ENCODE measurements at places on chromosomes 3 and 15.

- DNase-seq, result no peak
Measured at GRCh38 chr15:49196856-49197255, 26.8 kb downstream of the GALK2 start.

DNA sequence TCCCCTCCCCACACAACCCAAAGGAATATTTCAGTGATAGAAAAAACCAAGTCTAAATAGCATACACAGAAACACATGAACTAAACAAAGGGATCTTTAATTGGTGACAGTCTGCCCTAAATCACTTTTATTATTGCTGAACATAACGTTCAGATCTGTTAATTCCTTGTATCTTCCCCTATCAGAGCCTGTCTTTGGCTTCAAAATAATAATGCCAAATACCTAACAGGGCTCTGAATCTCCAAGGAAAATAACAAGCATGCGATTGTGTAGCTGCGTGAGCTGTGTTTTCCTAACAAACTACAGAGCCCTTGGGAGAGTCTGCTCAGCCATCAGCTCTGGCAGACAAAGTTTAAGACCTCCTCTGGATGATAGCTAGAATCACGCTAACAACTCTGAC lies 1010.1 kb downstream of the ROBO1 start:
- no peak for DNase-seq

GRCh38 chr3:45199837-45200648 lies 26.0 kb downstream of the TMEM158 start:
- no peak for DNase-seq

- DNase-seq, result no peak
Measured at GRCh38 chr3:64049136-64049535, 25.8 kb upstream of the PSMD6 start.

DNA sequence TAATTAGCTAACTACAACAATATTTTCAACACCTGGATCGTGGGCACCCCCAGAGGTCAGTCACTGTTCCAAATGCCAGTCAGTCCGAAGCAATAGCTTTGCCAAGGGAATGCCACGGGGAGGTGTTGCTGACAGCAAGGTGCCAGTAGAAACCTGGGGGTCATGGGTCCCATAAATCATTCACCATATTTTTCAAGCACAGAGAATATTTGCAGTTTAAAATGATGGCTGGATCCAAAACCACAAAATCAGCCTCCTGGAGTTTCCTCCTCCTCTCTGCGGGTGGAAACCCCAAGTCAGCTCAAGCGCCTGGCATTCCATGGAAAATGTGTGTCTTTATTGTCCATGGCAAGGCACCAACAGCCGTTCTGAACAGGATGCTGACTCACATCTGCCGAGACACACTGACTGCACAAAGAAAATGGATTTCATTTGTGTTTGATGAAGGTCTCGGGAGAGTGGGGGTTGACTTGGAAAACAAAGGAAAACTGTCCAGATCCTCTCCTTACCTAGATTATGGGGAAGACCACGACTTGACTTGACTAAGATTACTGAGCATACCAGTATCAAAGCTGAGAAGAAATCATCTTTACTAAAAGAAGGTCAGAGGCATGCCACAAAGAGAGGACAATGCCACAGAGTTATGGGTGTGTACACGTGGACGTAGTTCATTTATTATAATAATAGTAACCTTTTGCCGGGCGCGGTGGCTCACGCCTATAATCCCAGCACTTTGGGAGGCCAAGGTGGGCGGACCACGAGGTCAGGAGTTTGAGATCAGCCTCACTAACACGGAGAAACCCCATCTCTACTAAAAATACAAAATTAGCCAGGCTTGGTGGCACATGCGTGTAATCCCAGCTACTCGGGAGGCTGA lies 26.4 kb downstream of the ANXA2 start:
- no peak for DNase-seq

DNA sequence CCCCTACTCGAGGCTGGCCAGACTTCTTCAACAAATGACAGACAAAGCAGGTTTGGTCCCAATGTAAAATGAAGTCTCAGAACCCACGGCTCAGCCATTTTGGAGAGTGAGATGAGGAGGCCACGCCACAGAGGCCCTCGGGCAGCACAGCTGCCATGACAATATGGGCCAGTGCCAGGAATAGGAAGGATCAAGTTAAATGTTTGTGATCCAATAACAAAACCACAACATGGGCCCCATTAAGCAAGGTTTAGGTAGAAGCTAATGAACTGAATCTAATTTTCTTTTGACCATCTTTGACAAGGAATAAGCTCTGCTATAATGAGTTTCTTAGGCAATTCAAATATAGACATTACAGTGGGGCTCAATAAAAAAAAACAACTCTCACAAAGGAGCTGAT lies 52.6 kb downstream of the RFTN1 start:
- DNase-seq, result no peak

GRCh38 chr3:120498556-120499346 lies 48.0 kb upstream of the FSTL1 start:
- no peak for DNase-seq

GRCh38 chr3:62632510-62633294 lies 242.5 kb downstream of the CADPS start:
- DNase-seq, result no peak

GRCh38 chr15:55106155-55106554 lies 90.6 kb downstream of the RSL24D1 start:
- no peak for DNase-seq

- no peak for DNase-seq
Measured at GRCh38 chr3:42654331-42655201, 1.1 kb downstream of the ZBTB47 start.

GRCh38 chr3:126480206-126480605 lies 4.5 kb upstream of the ZXDC start:
- DNase-seq, result no peak

DNA sequence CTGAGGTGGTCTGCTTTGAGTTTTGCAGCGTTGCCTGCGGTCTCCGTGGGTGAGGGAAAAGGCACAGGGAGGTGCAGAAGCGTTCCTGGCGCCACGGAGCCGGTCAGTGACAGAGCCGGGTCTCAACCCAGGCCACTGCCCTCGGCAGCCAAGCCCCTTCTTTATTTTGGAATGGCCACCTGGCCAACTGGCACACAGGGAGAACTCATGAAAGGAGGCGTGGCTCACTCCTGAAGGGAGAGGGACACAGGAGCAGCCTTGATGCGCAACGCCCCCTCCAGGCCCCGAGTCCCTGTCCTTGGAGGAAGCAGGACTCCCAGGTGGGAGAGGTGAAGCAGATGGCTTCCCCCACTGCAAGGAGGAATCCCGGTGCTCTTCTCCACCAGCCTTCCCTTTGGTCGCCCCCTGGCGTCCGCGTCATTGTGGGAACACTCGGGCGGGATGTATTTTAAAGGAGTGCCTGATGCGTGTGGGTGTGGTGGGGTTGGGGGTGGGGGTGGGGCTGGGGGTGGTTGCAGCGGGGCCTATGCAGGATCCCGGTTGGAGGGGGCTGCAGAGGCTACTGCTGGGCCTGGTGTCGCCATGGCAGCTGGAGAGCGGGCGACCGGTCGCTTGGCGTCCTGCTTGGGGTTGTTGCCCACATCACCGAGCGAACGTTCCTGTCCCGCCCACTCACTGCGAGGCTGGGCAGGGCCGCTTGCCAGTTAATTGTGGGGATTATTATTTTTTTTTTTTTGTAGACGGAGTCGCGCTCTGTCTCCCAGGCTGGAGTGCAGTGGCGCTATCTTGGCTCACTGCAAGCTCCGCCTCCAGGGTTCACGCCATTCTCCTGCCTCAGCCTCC lies 32.6 kb downstream of the APBA2 start:
- DNase-seq, result no peak

GRCh38 chr3:46484911-46485778 lies 12.6 kb upstream of the RTP3 start:
- DNase-seq, result no peak
